Uterus (tissue), 4 donors: ENCODE measurements at places on chromosomes 7 and 10. TPM values are rescaled to one million over a fixed set of nuclear protein-coding genes. Genes with fewer than 3 reads are reported as not detected.

Gene KNDC1
- 6.0 TPM for total RNA-seq

Gene CDH23
- 8.5 TPM for total RNA-seq

Gene MYO1G
- 3.1 TPM for total RNA-seq

Gene LLCFC1
- not detected for total RNA-seq

Gene FOXI2
- total RNA-seq, result not detected

Gene PAPOLB
- 1.6 TPM for total RNA-seq

Gene DOCK1
- total RNA-seq, result 15.6 TPM

Gene ADAMTS14
- total RNA-seq, result 0.18 TPM

Gene FAM24B
- total RNA-seq, result 2.3 TPM

Gene LIPN
- total RNA-seq, result not detected

Gene EBLN1
- total RNA-seq, result not detected

Gene MACC1
- 23.9 TPM for total RNA-seq

Gene CDK1
- total RNA-seq, result not detected
